ENCODE measurements at places on chromosomes 2 and 18. TPM values are rescaled to one million over a fixed set of nuclear protein-coding genes. Genes with fewer than 3 reads are reported as not detected.

DNA sequence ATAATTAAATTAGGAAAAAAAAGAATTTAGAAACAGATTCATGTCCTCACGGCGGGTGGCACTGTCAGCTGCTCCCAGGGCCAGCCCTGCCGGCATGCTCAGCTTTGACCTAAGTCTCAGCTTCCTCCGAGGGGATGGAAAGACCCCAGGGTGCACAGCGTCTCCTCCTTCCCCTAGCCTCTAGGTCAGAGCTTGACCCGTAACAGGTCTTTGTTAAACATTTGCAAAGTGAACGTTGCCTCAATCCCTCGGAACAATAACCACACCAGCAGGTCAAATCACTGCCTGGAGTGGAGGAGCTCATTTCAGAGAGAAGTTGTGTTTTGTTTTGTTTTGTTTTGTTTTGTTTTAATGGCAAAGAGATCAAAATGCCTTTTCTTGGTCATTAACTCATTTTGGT is 171.3 kb downstream of the TMEM18 start:
- no peak for DNase-seq

DNA sequence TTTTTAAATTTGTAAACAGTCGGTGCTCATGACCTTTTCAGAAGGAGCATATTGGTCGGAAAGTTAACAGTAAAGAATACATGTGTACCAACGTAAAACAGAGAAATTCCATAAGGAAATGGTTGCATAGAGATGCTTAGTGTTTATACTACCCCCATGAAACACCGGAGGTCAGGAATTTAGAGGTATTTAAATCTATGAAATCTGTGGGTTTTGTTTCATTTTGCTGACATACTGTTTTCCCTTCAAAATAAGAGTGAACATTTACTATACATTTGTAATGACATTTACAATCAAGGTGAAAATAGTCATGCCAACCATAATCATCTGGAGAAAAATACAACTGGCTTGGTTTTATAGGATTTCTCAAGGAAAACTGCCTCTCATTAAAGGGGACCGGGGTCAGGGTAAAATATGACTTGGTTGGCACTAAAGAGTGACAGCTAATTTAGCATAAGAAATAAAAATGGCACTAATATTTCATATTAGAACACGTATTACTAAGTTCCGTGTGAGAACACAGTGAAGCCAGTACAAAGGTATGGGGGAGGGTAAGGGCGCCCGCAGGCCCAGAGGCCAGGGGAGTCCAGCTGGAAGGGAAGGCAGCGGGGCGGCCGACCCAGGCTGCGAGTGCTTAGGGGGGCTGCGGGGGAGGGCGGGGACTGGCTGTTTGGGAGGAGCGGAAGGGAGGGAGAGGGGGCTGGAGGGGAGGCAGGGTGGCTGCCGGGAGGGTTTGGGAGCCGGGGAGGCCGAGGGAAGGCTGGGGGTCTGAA is 1.1 kb upstream of the RNU4ATAC start:
- peak; percentile 73 for DNase-seq

DNA sequence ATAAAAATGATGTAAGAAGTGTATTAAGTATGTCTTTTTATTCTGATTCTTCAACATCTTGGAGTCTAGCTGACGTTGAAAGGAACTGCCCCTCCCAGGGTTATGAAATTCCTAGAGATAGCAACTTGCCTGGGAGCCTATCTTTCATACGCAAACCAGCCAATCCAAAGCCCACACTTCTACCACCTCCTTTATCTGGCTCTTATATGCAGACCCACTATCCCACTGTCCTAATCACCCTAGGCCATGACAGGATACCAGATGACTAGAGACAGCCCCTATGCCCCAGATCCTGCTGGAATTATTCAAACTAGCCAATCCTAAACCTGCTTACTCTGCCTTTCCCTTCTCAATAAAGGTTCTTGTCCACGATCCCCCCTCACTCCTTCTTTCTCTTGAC is 11.8 kb upstream of the CDC42EP3 start:
- no peak for DNase-seq

GRCh38 chr18:44758861-44759631 is 78.4 kb downstream of the SETBP1 start:
- no peak for DNase-seq

DNA sequence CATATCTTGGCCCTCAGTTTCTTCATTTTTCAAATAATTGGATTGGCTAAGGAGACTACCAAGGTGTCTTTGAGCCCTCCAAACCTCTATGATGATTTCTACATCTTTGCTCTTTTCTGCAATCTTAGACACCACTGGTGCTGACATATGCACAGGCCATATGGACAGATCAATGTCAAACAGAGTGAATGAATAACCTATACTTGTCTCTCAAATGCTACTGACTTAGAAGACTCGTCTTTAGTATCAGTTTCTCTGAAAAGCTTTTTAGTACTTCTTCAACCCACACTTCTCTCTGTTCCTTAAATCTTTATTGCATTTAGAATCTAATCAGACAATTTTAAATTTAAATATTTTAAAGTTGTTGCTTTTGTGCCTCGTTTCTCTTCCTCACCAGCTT is 258.2 kb downstream of the LTBP1 start:
- DNase-seq = no peak

RAD51AP2 gene
- not detected for total RNA-seq

EML6 gene
- 10.1 TPM for total RNA-seq

- DNase-seq = no peak
Observed at GRCh38 chr2:207155516-207156444, 10.0 kb downstream of the KLF7 start.

ECEL1 gene
- 3.9 TPM for total RNA-seq

GRCh38 chr2:74714691-74715080 is 60.6 kb downstream of the SEMA4F start:
- no peak for DNase-seq

DNA sequence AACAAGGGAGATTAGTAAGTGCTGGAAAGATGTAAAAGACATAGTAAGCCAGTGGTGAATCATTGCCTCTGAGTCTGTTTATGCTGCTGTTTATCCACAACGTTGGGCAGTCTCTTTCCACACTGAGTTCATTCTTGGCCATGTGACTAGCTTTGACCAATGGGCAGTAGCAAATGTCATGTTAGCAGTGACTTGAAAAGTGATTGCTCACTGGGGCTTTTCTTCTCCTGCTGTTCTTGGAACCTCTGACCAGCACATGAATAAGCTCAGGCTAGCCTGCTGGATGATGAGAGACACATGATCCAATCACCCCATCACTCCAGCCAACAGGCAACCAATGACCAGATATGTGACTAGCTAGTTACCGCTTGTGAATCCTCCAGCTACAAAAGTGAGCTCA is 360.4 kb downstream of the SLC4A3 start:
- DNase-seq = no peak

POTEE gene
- not detected for total RNA-seq

DNA sequence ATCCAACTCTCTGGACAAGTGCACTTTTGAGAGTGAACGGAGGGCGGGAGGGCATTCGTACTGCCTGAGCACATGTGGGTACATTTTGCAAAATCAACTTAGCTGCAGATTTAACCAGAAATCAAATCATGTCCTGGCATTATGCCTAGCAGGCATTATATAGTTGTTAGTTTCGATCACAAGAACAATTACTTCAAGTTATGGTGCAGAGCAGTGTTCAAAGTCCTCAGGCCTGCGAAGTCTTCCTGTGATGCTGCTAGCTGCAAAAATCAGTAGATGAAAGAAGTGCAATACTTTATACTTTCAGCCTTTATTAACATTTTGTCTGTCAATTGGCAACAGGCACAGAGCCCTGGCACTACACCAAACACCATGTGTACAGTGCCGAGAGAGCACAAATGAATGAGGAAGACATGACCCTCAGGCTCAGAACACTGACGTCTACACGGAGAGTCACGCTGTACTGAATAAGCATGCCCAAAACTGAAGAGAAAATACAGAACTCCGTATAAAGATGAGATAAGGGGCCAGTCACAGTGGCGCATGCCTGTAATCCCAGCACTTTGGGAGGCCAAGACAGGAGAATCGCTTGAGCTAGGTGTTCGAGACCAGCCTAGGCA is 92.1 kb upstream of the CREB1 start:
- DNase-seq = no peak
